Cardiac muscle cell (in vitro differentiated cells and primary cell): ENCODE measurements at places on chromosomes 2 and 18. TPM values are rescaled to one million over a fixed set of nuclear protein-coding genes. Genes with fewer than 3 reads are reported as not detected.
A peak's percentile ranks its signal among the peaks of the same experiment; 100 is the strongest.

DNA sequence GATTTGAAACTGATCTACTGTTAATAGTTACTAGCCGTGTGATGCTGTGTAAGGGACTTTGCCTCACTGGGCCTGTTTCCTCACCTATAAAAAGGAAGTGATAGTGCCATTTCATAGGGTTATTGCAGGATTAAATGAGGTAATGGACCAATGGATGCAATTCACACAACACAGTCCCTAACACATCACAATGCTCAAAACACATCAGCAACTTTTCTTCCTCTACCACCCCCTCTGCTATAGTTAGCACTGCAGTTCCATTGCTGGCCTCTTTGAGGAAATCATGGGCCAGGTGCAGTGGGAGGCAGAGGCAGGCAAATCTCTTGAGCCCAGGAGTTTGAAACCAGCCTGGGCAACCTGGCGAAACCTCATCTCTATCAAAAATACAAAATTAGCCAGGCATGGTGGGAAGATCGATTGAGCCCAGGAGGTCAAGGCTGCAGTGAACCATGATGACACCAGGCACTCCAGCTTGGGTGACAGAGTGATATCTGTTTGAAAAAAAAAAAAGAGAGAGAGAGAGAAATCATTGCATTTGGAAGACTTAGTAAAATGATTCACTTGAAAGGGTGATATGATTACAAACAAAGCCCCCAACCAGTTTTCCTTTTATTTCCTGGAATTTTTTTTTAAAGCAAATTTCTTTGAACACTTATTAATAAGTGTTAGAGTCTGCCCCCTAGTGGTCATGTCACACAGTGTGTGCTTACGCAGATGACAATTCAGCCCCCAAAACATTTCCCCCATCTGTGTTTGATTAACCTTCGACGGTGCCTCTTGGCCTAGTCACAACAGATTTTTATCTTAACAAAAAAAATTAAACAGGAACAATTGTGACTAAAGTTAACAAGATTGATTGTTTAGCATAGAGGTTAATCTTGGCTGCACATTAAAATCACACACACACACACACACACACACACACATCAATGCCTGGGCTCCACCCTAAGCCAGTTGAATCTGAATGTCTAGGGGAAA is 88.6 kb upstream of the BCL11A start:
- DNase-seq, result peak; percentile 68
- H3K4me1 ChIP-seq, result peaks cover 4% of the 10 kb centered on the region
- H3K4me3 ChIP-seq, result no peak overlapping the region
- no peak overlapping the region for H3K27ac ChIP-seq

DNA sequence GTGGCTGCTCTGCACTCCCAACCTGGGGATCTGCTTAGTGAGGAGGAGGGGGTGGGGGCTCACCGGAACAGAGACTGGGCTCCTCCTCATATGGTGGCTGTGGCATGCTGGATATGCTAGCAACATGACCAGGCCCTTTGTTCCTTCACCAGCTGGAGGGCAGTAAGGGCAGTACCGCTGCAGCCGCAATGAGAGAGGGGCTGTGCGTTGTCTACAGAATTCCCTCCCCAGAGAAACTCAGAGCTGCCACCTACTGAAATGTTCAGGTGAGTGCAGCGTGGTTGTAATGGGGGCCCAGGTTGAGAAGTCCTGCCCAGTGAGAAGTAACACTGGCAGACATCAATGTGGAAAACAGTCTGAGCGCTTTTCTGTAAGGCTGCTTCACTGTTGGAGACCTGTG is 1211.9 kb upstream of the NXPH2 start:
- no peaks in the 10 kb centered on the region for H3K36me3 ChIP-seq
- no peak overlapping the region for H3K4me3 ChIP-seq
- no peak overlapping the region for H3K27ac ChIP-seq
- no peaks in the 10 kb centered on the region for H3K27me3 ChIP-seq
- DNase-seq, result no peak

DNA sequence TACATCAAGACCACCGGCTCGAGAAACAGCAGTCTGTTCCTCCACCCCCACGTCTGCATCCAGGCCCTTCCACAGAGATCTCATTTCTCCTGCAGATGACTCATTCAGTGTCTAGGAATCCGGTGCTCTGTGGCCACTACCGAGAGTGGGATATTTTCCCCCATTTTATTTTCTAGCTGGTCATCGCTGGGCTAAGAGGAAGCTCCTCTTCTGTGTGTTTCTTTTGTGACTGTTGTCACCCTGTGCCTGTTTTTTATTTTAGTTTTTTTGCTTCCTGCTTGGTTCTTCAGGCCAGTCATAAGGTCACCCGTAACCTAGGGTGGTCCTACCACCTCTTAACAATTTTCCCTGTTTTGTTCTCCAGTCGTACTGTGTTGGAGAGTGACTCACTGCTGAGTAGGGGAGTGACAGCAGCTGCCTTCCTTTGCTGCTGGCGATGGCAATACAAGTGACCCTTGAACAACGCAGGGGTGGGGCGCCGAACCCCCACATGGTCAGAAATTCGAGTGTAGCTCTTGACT is 6.7 kb downstream of the RAMP1 start:
- DNase-seq, result no peak
- peaks cover 15% of the 10 kb centered on the region for H3K27me3 ChIP-seq
- no peak overlapping the region for H3K27ac ChIP-seq
- no peaks in the 10 kb centered on the region for H3K4me1 ChIP-seq

DNA sequence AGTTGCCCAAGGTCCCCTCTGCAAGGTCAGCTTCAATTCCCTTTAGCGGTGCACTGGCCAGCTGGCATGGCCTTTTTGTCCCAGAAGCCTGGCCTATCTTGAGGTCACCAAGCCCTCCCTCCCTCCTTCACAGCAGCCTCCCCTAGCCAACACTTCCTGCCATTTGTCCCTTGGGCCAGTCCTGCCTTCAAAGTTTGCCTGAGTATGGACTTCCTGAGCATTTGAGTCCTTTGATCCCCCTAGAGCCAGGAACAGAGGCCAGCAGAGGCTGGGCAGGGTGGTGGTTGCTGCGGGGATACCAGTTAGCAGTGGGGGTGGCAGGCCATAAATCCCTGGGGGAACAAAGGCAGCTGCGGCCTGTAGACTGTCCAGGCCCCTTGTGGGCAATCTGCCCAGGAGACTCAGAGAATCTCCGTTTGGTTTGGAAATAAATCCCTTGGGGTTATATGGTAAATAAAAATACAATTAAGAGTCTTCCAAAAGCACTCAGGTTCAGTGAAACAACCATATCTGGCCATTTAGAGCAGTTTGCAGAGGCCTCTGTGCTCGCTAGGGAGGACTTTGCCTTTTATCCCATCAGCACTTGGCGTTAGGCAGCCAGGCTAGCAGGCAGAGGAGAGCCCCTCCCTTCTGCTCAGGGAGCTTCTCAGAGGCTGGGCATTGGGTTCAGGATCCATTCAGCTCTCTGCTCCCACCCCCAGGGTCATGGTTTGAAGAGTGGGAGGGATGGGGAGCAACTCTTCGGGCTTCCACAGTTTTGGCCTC is 3.1 kb upstream of the HES6 start:
- peaks cover 28% of the 10 kb centered on the region for H3K27me3 ChIP-seq
- no peaks in the 10 kb centered on the region for H3K36me3 ChIP-seq
- H3K4me3 ChIP-seq, result no peak overlapping the region
- H3K4me1 ChIP-seq, result peaks cover under 1% of the 10 kb centered on the region

- H3K4me1 ChIP-seq, result no peaks in the 10 kb centered on the region
- DNase-seq, result no peak
- H3K27ac ChIP-seq, result no peak overlapping the region
- H3K27me3 ChIP-seq, result no peaks in the 10 kb centered on the region
- no peak overlapping the region for H3K4me3 ChIP-seq
Observed at GRCh38 chr2:169260846-169261642, 101.3 kb downstream of the LRP2 start.

SERPINB13 gene
- not detected in 2 replicates for total RNA-seq
